ENCODE measurements at places on chromosomes 7 and 10. TPM values are rescaled to one million over a fixed set of nuclear protein-coding genes. Genes with fewer than 3 reads are reported as not detected.

- H3K36me3 ChIP-seq = no peaks in the 10 kb centered on the region
- no peak for DNase-seq
- no peak overlapping the region for H3K27ac ChIP-seq
- no peak overlapping the region for H3K4me3 ChIP-seq
- H3K4me1 ChIP-seq = peaks cover 7% of the 10 kb centered on the region
- H3K27me3 ChIP-seq = no peaks in the 10 kb centered on the region
Observed at GRCh38 chr7:81926154-81926553, 156.3 kb upstream of the HGF start.

LIPJ gene
- 0.06 TPM for total RNA-seq

DNA sequence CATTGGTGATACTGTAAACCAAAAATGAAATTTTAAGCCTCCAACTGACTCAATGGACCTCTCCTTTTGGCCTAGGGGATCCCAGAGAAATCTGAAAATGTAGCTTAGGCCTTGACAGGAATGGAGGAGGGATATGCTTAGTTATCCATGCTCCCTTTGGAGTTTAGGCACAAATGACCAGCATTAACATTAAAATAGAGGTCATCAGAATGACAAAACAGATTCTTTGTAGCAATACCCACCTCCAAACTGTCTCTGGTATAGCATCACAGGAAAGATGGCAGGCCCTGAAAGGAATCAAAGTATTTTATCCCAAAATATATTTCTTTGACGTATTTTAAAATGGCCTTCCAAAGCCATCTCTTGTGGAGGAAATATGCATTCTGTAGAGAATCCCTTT lies 39.1 kb upstream of the LRRN3 start:
- peaks cover 3% of the 10 kb centered on the region for H3K4me1 ChIP-seq
- H3K4me3 ChIP-seq = no peak overlapping the region
- H3K36me3 ChIP-seq = no peaks in the 10 kb centered on the region
- no peak for DNase-seq

DNA sequence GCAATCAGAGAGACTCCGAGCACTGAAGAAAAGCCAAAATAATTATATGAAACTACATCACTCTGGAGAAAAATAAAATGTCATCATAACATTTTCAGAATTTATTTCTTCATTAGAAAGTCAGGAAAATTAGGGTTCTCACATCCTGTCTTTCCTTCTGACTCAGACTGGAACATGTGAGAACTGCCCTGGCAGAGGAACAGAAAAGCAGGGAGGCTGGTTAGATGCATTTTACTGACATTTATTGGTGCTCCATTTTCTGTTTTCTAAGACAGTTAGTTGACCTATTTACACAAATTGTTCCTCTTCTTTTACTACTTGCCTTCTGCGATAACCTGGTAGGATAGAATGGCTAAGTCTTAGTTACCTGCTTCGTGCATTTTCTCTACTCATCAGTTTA lies 58.6 kb upstream of the ANK3 start:
- H3K27me3 ChIP-seq = no peaks in the 10 kb centered on the region
- no peak for DNase-seq
- peaks cover 4% of the 10 kb centered on the region for H3K4me1 ChIP-seq
- no peak overlapping the region for H3K27ac ChIP-seq
- no peaks in the 10 kb centered on the region for H3K36me3 ChIP-seq
- no peak overlapping the region for H3K4me3 ChIP-seq

- peak overlapping the region; percentile 69 for H3K4me3 ChIP-seq
- no peaks in the 10 kb centered on the region for H3K36me3 ChIP-seq
- DNase-seq = peak; percentile 87
- H3K4me1 ChIP-seq = peaks cover 3% of the 10 kb centered on the region
Observed at GRCh38 chr7:128135515-128136214, 104.4 kb upstream of the LRRC4 start.

UCN3 gene
- not detected for total RNA-seq

GRCh38 chr10:133364645-133365431 lies 7.0 kb upstream of the FUOM start:
- H3K4me3 ChIP-seq = no peak overlapping the region
- no peaks in the 10 kb centered on the region for H3K27me3 ChIP-seq
- H3K27ac ChIP-seq = no peak overlapping the region
- H3K36me3 ChIP-seq = no peaks in the 10 kb centered on the region
- DNase-seq = no peak

DNA sequence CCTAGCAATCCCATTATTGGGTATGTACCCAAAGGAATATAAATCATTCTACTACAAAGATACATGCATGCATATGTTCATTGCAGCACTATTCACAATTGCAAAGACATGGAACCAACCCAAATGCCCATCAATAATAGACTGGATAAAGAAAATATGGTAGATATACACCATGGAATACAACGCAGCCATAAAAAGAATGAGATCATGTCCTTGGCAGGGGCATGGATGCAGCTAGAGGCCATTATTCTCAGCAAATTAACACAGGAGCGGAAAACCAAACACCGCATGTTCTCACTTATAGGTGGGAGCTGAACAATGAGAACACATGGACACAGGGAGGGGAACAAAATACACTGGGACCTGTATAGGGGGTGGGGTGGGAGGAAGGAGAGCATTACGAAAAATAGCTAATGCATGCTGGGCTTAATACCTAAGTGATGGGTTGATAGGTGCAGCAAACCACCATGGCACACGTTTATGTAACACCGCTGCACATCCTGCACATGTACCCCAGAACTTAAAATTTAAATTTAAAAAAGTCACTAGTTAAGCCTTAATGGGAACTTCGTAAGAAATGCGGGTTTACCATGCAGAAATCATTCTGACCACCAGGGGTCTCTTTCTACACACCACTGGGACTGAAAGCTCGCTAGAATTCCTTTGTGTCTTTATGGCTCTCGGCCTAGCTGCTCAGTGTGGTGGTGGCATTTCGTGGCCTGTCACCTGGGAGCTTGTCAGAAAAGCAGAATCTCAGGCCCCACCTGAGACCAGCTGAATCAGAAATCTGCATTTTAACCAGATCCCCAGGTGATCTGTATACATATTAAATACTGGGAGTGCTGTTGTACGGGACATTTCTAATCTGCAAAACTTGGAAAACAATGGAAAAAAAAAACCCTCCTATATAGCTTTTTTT lies 9.5 kb downstream of the ANKRD1 start:
- peaks cover 3% of the 10 kb centered on the region for H3K4me1 ChIP-seq
- H3K27me3 ChIP-seq = no peaks in the 10 kb centered on the region
- no peak overlapping the region for H3K4me3 ChIP-seq
- peak; percentile 88 for DNase-seq

Measured in neural progenitor cell (in vitro differentiated cells).